ENCODE measurements at places on chromosomes 1 and 21.

DNA sequence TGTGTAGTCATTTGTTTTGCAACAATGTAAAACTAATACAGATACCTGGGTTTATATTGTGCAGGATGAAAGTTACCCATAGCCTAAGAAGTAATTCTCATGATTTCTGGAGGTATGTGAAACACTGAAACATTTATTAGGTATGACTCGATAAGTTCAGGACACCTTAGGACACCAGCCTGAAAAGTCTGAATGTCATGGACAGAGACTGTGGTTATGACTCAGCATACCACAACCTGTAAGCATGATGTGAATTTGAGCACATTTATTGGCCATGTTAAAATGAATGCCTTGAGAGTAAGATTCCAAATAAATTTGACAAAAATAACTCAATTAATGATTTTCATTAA, 1471.7 kb upstream of the B3GALT2 start:
- no peak for DNase-seq

DNA sequence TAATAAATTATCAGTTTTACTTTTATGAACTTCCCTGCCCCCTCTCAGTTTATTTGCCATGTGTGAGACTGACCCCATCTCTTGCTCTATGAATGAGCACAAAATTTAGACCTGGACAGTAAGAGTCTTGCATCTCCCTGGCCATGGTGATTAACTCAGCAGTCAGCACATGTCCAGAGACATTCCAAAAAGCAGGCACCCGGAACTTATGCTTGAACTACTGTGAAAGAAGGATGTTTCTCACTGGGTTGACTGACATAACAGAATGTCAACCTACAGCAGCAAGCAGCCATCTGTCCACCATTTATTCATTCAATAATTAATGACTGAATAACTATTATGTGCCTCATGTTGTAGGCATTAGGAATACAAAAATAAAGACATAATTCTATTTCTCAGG, 11.3 kb upstream of the SEC16B start:
- DNase-seq, result no peak

DNA sequence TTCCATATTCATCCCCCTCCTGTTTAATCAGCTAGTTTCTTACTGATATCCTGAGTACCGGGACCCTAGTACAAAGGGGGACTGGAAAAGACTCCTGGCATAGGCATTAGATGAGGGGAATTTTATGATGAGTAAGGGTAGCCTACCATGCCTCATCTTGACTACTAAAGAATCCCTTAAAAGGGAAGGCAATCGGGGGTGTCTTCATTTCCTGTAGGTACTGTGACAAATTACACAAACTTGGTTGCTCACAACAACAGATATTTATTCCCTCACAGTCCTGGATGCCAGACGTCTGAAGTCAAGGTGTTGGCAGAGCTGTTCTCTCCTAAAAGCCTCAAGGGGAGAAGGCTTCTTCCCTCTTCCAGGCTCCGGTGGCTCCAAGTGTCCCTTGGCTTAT, 28.9 kb upstream of the RUNX1 start:
- DNase-seq, result no peak

DNA sequence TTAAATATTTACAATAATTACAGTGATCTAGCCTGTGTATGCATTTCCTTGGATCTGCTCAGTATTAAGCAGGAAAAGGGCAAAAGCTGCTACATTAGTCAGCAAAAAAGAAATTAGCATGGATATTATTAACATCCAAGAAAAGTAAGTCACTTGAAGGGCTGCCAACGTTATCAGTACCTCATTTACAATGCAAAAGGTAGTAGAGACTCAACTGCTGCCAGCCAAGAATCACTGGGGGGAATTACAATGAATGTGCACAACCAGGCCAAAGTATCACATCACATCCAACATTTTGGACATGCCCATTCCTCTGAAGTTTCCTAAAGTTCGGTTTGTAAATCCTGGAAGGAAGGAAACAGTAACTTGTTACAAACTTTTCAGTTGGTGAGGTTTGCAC, 1.9 kb downstream of the CNN3 start:
- no peak for DNase-seq

- no peak for DNase-seq
Measured at GRCh38 chr1:206768472-206769303, 1.9 kb upstream of the IL19 start.

- no peak for DNase-seq
Measured at GRCh38 chr1:119227456-119227855, 87.0 kb upstream of the WARS2 start.

DNA sequence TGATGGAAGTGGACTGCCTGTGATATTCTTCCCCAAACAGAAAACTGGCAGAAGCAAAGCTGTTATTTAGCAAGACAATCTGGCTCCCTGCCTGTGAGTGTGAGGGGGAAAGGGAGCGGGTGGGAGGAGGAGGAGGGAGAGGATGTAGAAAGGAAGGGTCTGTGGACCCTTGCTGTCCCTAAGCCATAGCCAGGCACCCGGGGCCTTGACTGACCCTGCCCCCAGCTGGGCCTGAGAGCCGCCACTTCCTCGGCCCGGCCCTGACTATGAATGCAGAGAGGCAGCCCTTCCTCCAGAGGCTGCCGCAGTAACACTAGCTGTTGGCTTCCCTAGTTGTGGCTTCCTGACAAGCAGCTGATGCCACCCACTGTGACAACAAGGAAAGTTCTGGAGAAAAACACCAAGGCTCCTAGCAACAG, 13.9 kb downstream of the PLA2G2F start:
- no peak for DNase-seq

GRCh38 chr1:67342076-67342890, 34.6 kb downstream of the IL12RB2 start:
- DNase-seq, result no peak

- DNase-seq, result peak; percentile 65
Measured at GRCh38 chr1:31944205-31945089, 6.3 kb upstream of the PTP4A2 start.

DNA sequence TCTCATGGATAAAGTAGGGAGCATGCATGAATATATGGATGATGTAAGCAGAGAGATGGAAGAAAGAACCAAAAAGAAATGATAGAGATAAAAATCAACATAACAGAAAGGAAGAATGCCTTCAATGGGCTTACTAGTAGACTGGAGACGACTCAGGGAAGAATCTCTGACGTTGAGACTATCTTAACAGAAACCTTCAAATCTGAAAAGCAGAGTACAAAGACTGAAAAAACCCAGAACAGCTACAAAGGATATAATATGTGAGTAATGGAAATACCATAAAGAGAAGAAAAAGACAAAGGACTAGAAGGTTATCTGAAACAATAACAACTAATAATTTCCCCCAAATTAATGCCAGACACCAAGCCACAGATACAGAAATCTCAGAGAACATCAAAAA, 18.3 kb upstream of the SELP start:
- DNase-seq, result no peak

DNA sequence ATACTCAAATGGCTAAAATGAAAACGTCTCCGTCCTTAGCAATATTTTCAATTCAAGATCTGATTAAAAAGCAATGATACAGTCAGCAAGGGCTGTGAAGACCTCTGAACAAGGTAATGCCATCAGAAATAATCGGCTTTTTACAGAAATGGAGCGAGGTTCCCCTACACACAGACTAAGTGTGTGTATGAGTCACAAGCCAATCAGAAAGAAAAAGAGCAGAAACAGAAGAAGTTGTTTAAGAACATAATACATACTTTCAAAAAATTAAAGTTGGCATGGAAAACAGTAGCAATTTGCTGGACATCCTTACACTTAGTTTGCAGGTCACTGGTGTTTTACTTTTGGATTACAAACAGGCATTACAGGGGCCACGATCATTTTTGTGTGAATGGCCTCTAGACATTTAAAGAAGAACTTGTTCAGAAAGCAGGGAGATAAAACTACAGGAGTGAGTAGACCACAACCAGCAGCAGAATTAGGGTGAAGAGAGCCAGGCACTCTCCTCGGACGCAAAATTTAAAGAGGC, 350.0 kb upstream of the RUNX1 start:
- DNase-seq, result no peak

GRCh38 chr21:42989816-42990650, 15.7 kb downstream of the PKNOX1 start:
- DNase-seq, result no peak

DNA sequence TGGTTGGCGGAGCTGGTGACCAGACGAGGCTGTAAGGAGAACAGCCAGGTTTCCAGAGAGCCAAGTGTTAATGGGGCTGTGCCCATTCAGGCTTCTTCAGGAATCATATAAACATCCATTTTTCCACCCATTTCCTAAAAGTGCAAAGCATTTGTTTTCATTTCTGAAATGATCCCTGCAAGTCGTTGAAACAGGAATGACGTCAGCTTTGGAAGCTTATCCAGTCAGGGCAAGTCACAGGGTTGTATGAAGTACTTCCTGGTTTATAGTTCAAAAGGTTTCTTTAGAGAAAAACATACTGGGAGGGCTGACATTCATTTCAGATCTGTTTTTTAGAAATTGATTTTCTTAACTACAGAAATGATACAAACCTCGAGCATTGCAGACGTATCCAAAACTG, 29.2 kb downstream of the IGSF5 start:
- no peak for DNase-seq
